Cardiac septum (tissue), 1 donor: ENCODE measurements at places on chromosomes 5 and 9.

DNA sequence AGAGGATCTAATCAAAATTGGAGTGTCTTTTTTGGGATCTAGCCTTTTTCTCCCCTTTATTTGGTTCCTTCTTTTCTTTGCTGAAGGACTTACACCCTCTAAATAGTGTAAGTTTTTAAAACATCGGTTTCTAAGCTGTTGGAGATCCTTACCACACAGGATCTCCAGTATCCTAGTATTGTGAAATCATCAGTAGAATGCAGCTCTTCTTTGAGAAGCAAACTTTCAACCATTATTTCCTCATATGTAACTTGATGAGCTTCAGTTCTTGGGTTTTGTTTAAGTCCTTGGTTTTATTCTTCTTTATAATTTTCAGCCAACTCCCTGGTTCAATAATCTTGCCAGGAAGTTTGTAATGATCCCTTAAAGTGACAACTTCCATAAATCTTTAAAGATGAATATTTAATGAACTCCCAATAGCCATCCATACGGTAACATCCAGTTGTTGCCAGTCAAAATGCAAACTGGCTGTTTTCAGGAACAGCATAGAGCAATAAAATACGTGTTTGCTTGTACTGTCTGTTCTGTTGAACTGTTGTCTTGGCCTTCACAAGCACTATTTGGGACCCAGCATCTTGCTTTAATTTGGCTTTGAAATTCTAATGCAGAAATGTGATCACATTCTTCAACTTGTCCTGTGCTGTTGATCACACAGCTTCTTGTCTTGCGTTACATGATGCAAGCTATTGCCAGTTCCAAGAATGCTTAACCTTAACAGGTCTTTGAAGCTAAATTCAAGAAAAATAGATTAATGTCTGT lies 34.8 kb upstream of the TTC23L start:
- no peak for DNase-seq

DNA sequence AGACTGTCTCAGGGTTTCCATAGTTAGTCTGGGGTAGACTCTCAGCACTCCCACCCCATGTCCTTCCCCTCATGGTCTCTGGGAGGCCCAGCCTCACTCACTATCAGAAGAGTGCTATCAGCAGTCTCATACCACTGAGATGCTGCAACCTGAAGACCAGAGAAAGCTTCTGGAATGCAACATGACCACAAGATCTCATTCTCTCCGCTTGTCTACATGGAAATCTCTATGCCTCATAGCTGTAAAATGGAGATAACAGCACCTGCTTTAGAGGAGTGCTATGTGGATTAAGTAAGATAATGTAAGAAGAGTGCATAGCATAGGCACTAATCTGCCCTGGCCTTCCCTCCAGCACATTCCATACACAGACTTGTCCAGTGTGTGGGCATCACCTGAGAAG lies 47.0 kb upstream of the ZNF169 start:
- DNase-seq = no peak

DNA sequence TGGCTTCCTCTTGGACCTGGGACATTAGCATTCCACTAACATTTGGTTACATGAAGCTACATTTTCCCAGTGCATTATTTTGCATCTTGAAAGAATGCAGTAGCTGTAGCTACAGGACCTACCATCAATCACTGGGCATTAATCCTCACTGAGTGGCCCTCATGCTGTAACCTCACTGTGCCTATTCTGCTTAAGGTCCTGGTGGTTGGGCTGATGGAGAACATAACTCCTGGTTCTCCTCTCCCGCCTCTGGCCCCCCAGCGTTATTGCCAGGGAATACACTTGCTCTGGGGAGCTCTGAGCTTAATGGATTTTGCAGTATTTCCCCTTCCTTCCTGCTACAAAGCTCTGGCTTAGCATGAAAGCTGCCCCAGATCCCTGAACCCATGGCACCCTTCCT lies 111.5 kb upstream of the EQTN start:
- no peak for DNase-seq

- no peak for DNase-seq
Observed at GRCh38 chr5:151664694-151665585, 21.8 kb downstream of the SPARC start.

DNA sequence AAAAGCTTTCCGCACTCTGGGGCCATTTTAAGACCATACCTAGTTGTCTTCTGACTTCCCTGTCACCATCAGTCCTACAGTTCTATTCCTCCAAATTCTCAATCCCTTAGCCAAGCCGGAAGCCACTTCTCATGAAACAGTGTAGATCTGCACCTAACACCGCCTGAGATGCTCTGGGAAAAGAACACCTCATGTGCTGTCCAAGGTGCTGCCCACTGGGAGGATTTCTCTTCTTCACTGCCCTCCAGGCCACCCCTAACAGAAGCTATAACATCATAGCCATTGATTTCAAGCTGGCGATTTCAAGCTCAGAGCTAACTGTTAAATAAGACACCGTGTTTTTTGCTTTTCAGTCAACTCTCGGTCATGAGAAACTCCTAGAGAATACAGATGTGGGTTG lies 559.3 kb downstream of the CCDC171 start:
- DNase-seq = no peak
